ENCODE measurements at places on chromosomes 2 and 18.

GRCh38 chr18:9400197-9400596, 65.6 kb downstream of the TWSG1 start:
- DNase-seq: no peak

DNA sequence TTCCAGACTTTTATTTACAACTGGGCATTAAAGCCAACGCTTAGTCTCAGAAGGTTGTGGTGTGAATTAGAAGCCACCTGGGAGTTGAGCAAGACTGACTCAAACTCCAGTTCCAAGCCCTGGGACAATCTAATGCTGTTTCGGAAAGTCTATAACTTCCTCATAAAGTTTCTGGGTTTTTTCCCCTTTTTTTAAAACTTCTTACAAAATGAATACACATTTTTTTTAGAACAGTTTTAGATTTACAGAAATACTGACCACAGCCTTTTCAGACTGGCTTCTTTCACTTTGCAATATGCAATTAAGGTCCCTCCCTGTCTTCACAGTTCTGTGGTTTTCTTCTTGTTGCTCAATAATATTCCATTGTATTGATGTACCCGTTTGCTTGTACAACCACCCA, 115.9 kb upstream of the TWIST2 start:
- DNase-seq: no peak

DNA sequence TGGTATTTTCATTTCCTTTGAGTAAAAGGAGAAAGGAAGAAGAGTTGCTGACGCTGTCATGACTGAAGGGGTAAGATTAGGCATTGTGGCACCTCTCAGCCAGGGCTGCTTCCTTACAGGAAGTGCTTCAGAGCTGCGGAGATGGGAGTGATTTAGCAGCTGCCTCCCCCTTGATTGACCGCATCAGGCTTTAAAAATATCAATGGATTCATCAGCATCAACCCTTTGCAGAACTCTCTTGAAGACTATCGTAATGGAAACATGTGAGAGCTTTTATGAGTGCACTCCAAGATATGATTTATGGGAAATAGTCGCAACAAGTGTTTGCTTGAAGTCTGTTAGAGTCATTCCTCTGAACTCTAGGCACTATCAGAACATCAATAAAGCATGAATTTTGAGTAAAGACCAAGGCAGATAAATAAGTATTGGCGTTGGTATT, 141.1 kb downstream of the CSRNP3 start:
- DNase-seq: no peak

DNA sequence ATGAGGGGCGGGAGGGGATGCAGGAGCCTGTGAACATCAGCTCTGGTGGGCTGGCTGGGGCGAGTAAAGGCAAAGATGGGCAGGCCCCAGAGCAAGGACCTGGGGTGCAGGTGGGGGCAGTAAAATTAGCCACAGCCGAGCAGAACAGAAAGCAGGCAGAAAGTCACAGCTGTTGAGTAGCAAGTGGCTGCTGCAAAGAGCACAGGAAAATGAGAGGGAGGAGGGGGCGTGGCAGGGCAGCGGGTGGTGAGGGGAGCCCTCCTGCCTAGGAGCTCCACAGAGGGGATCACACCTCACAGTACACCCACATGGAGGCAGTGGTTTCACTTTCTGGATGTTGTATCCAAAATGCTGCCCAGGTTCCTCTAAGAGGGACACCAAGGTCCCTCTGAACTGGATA, 79.6 kb downstream of the LBH start:
- no peak for DNase-seq

GRCh38 chr2:163719331-163719730, 16.5 kb downstream of the FIGN start:
- DNase-seq: no peak

GRCh38 chr2:28347596-28347995, 45.1 kb upstream of the FOSL2 start:
- no peak for DNase-seq

DNA sequence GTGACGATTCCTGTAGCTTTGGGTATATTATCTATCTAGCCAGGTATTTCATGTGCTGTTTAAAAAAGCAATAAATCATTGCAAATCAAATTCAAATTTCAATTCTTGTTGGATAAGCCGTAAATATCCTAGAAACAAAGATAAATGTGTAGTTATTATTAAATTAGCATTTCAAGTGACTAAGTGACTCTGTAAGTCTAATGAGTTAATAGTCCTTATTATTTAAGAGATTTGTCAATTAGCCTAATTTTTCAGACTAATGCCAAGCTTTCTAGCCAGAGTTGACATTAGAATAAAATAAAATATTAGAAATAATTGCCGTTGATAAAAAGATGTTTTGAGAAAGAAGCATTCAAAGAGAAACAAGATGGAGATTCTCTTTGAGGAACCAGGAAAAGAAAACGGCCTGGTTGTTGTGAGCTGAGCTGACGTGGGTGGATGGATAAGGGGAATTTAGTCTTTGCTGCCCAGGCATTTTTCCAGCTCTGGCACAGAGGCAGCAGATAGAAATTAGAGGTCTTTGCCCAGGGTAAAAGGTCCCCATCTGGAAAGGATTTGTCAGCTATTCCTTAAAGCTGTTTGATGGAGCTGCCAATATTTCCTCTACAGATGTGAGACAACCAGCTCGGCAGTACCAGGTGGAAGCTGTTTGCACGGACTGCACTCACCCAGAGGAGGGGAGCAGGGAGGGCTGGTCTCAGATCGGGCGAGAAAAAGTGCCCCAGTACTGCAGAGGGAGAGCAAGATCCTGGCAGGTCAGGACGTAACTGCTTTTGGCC, 117.3 kb upstream of the SEC11C start:
- DNase-seq: no peak

DNA sequence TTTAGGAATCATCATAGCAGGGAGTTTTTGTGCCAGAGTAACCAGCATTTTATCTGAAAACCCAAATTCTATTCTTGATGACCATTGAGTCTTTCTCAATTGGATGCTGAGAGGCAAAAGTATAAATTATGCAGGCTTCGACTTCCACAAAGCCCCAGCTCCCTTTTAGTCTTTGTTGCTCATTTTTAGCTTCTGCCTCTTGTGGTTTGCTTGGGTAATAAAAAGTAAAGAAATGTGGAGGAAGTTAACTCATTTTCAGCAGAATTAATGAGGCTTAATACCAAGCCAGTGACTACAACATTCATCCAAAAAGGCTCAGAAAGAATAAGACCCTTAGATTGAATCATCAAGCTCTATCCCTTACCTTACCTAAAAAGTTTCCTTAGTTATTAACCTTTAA, 18.6 kb downstream of the ERMN start:
- no peak for DNase-seq

- no peak for DNase-seq
These were observed 69.7 kb downstream of the PRPF40A start for GRCh38 chr2:152647552-152647951.

DNA sequence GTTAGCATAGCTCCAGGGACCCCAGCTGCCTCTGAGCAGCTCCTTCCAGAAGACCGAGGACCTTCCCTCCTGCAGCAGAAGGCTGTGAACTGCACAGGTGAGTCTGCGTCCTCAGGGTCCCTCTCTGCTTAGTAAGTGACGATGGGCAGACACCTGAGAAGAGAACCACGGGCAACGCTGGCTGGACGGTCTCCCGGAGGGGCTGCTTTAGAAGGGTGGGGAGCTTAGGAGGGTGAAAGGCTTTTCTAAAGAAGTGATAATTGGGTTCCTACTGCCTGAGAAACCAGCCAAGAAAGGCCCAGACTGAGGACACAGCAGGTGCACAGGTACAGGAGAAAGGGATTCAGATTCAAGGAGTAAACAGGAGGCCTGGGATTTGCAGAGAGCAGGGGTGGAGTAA, 276.6 kb upstream of the PXDN start:
- DNase-seq: no peak

DNA sequence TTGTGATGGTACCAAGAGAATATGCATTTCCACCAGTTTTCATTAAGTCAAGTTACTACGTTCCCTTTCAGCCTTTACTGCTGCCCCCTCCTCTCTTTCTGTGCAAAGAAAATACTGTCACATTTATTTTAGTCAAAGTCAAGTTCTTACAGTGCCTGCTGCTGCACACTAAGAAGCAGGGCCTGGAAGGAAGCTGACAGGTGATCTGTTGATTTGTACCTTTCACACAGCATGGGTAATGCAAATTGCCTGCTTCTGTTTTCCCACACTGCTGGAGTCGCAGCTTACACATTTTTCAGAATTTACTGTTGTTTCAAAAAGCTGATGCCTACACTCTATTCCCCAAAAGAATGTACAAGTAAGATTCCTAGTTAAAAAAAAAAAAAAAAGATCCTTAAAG, 48.7 kb upstream of the CD226 start:
- DNase-seq: no peak

- peak; percentile 25 for DNase-seq
These were observed at the start of gene DAW1 for GRCh38 chr2:227871375-227871791. TSS of gene DAW1 (plus strand) at chr2:227871631. CDS start at chr2:227871690, 59 bp downstream.

- no peak for DNase-seq
These were observed 18.4 kb upstream of the TMEM17 start for GRCh38 chr2:62524293-62524941.

GRCh38 chr2:120454654-120455385, 108.9 kb downstream of the INHBB start:
- no peak for DNase-seq

- no peak for DNase-seq
These were observed 36.7 kb downstream of the EMX1 start for GRCh38 chr2:72953976-72954375.

- peak; percentile 41 for DNase-seq
These were observed 83.8 kb downstream of the VIT start for GRCh38 chr2:36780231-36780839.

All from SK-N-DZ (cell line).